ENCODE measurements at places on chromosomes 16 and 17.
A peak's percentile ranks its signal among the peaks of the same experiment; 100 is the strongest.

DNA sequence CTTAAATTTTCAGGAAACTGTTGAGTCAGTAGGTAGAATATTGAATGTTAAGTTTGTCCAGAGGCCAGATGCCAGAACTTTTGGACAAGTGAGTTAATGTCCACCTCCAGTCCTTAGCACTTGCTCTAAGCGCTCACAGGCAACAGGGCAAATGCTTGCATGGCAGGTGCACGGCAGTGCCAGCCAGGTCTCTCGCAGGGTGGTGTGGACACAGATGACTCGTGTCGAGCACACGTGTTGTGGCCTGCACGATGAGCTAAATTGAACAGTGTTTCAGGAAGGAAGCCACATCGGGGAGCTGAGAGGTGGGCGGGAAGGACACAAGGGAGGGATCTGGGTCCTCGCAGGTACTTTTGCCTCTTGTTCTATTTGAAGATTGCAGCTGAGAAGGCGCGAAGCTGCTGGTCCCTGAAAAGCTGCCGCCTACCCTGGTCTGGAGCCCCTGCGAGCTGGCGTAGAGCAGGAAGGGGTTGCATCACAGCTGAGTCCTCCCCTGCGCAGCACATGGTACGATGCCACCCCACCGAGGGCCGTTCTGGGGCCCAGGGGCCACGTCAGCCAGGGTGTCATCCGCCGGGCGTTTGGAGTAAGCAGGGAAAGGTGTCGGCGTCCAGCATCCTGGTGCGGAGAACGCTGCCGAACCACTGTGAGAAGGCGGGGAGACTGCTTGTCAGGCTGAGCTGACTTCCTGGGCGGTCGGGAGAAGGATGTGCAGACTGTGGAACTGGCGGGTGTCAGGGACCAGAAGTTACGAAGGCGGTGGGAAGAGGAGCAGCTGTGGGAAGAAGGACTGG is 6.3 kb downstream of the RAB40C start:
- DNase-seq, result peak; percentile 30

DNA sequence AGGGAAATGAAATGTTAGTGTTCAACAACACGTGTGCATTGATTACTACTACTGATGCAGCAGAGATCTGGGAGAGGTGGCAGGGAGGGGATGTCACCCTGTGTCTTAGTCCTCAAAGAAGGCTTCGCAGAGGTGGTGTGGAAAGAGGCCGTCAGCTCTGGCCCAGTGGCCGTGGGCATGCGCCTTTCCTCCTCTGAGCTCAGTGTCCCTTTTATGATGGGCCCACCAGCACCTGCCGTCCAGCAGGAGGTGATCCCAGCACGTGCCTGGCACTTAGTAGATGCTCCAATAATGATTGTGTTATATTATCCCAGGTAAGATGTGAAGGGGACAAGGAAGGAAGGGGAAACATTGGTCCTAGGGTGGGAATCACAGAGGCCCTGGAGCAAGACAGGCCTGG is 106.2 kb downstream of the CLEC16A start:
- no peak for DNase-seq

DNA sequence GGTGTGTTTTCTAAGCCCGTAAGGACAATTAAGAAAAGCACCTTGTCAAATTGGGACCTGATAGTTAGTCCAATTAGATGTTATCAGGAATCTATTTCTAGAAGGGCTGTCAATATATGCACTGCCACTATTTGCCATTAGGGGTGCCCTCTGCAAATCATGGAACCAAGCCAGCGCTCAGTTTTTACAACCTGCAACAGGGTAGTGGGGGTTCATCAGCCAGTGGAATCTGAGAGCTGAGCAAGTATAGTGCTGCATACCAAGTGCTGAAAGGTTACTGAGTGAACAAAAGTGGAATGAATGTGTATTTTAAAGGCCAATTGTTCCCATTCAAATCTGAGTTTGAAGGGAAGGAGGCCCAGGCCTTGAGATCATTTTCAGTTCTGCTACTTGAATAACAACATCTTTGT is 10.4 kb downstream of the PRR11 start:
- peak; percentile 62 for DNase-seq

- DNase-seq, result no peak
Observed at GRCh38 chr17:42518755-42519545, 17.1 kb upstream of the NAGLU start.

DNA sequence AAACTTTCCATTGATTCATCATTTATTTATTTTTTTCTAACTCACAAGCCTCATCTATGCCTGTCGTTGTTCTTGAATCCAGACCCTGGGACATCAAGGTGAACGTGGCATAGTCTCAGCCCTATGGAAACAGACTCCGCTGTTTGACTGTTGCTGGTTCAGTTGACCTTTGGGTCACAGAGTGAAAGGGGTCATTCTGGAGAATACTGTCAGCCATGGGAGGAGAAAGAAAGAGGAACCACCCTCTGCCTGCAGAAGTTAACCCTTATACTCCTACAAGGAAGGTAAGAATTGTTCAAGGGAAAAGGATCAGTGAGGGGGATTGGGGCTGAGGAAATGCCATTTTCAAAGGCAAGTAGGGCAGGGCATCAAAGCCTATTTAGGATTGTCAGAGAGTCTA is 387.6 kb upstream of the MAF start:
- DNase-seq, result no peak

DNA sequence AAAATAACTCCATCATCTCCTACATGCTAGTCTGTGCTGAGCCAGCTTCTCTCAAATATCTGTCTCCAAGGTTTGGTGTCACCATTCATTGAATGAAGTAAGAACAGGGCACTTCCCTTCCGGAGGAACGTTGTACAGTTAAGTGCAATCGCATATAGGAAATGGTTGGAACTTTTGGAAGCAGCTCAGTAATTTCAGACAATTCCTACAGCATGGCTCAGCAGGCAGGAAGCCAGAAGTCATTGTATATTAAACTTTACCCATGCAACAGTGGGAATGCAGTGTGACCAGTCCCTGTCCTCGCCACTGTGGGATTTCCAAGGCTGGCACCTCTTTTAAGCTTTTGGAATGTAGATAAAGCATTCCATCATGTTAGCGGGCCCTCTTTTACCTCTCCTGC is 51.1 kb upstream of the MYH2 start:
- no peak for DNase-seq

DNA sequence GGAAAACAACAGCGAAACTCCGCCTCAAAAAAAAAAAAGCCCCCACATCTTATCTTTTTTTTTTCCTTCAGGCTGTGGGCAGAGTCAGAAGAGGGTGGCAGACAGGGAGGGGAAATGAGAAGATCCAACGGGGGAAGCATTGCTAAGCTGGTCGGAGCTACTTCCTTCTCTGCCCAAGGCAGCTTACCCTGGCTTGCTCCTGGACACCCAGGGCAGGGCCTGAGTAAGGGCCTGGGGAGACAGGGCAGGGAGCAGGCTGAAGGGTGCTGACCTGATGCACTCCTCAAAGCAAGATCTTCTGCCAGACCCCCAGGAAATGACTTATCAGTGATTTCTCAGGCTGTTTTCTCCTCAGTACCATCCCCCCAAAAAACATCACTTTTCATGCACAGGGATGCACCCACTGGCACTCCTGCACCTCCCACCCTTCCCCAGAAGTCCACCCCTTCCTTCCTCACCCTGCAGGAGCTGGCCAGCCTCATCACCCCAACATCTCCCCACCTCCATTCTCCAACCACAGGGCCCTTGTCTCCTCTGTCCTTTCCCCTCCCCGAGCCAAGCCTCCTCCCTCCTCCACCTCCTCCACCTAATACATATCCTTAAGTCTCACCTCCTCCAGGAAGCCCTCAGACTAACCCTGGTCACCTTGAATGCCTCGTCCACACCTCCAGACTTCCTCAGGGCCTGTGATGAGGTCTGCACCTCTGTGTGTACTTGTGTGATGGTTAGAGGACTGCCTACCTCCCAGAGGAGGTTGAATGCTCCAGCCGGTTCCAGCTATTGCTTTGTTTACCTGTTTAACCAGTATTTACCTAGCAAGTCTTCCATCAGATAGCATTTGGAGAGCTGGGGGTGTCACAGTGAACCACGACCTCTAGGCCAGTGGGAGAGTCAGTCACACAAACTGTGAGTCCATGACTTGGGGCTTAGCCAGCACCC is 1.2 kb upstream of the HBA1 start:
- DNase-seq, result no peak

GRCh38 chr17:40360091-40360490 is 4.4 kb downstream of the GJD3 start:
- no peak for DNase-seq

GRCh38 chr16:82660075-82660645 is 33.4 kb downstream of the CDH13 start:
- no peak for DNase-seq

- DNase-seq, result no peak
Observed at GRCh38 chr16:3591436-3591803, 14.2 kb upstream of the NLRC3 start.

DNA sequence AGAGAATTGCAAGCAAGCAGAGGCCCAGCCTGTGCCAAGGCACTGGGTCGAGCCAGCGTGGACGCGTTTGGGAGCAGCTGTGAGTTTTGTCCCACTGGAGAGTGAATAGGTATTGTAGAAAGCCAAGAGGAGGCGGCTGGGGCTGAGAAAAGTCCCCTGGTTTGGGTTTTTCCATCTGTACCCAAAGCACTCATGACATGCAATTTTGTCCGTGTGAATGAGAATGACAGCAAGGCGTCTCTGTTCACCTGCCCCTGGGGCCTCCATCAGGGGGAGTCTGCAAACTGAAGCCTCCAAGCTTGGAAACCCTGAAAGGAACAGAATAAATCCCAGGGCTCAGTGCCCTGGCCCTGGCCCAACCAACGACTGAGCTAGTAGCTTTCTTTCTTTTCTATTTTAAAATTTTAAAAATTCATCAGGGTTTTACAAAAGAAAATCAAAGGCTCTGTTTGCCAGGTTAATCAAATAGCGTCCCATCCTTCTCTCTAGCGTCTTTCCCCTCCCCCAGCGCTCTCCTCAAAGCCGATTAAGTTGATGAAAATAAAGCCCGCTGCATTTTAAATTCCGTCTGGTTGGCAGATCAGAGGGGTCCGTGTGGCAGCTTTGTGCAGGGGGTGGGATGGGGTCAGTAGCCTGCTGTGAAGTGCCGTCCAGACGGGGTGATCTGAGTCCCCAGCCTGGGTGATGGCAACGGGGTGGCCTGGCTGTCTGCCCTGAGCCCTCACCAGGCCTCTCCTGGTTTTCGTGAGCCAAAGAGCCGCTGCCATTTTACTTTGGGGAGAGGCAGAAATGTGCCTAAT is 171.0 kb downstream of the KATNIP start:
- DNase-seq, result no peak

DNA sequence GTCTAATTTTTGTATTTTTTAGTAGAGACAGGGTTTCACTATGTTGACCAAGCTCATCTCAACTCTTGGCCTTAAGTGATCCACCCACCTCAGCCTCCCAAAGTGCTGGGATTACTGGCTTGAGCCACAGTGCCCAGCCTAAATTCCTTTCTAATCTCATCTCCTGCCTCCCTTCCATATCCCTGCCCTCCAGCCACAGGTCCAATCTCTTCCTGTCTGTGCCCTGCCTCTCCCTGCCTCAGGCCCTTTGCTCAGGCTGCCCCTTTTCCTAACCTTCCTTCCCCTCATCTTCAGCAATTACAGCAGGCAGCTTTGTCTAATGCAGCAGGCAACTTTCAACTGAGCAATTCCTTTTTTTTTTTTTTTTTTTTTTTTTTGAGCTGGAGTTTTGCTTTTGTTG is 46.8 kb downstream of the CFAP20 start:
- no peak for DNase-seq

DNA sequence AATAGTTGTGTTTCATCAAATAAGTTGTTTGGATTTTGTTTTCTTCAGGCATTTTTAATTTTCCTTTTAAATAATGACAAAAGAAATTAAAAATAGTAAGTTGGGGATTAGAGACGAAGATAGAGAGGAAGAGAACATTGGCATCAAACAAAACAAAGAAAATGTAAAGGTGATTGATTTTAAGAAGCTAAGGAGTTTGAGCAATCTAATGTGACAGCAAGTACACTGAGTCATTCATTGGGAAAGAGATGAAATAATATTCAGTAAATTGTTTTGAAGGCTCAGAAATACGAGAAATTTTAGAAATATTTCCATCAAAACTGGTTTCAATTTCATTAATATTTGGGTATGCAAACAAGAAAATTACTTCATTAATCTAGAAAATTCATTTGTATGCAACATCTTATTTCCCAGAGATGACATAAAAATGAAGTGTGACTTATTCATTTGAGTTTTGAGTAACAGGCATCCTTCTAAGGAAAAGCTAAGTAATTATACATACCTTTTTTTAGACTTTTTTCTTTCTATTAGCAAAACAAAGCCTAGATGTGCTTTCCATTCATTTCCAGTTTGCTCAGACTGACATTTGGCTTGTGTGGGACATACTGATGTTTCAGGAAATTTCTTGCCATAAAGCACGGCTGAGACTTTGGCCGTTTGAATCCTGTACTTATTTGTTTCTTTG is 66.7 kb downstream of the COX10 start:
- no peak for DNase-seq

DNA sequence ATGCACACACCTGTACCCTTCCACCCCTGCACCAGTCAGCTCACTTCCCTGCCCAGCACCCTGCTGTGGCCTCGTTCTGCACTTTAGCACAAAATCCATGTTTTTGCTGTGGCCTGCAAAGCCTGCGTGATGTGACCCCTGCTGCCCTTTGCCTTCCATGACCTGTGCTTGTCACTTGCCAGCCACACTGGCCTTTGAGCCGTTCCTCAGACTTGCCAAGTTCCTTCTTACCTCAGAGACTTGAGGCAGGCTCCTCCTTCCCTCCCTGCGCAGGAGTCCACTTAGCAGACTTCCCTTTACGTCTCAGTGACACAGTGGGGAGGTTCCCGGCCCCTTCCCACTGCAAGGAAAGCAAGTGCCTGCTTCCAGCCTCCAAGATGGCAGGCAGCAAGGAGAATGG is 134.7 kb downstream of the SNX29 start:
- no peak for DNase-seq

DNA sequence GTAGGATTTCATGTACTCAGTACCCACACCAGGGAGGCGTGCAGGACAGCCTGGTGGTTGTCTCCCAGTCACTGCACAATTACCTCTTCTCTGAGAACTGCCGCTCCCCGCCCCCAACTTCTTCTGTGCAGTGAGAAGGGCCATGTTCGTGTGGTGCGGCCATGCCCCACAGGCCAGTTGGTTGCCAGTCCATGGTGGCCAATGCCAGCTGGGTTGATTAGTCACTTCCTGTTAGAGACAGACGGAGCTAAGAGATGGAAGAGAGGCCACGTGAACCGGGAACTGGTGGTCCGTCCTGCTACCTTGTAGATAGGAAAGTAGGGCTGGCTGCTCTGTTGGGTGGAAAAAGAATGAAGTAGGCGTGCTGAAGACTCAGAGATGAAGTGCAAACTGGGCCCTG is 206.5 kb downstream of the ABCC12 start:
- DNase-seq, result no peak

DNA sequence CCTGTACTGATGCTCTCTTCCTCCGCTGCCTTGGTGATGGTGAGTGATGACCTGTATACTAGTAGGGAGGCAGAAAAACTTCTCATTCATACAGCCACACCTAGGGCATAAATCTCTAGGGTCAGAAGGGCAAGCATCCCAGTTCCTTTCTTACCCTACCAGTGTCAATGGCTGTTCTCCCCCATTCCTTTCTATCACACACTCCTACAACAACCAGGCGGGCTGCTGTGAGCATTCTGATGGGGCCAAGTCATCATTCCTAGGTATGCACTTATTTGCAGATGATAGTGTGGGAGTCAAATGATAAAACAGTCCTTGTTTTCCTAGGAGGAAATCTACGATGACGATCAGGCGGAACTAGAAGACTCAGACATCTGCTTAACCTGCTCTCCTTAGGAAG is 14.0 kb upstream of the SLC6A4 start:
- peak; percentile 46 for DNase-seq

- no peak for DNase-seq
Observed at GRCh38 chr17:6603744-6604325, 36.7 kb downstream of the KIAA0753 start.

GRCh38 chr16:67445913-67446907 is 15.3 kb downstream of the HSD11B2 start:
- DNase-seq, result no peak
